ENCODE measurements at places on chromosomes 2 and 18.

DNA sequence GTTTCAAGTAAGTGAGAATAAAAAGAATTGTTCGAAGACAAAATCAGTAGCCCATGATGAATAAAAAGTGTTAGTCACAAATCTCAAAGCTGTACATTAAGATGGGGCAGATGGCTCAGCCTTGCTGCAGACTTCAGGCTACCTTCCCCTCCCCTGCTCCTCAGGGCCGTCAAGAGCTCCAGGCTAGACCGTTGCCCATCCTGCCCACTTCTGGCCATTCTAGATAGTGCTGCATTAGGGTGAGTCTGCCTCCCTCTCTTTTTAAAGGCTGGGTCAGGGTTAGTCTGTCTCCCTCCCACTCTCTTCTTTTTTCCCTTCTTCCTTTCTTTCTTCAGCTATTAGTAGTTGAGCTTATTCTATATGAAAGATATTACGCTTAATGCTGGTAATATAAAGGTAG is 86.0 kb downstream of the MAPRE2 start:
- no peak for DNase-seq

- DNase-seq = no peak
These were observed 237.5 kb upstream of the RBBP8 start for GRCh38 chr18:22695674-22696073.

GRCh38 chr2:4122726-4123125 is 419.4 kb downstream of the DCDC2C start:
- DNase-seq = no peak

DNA sequence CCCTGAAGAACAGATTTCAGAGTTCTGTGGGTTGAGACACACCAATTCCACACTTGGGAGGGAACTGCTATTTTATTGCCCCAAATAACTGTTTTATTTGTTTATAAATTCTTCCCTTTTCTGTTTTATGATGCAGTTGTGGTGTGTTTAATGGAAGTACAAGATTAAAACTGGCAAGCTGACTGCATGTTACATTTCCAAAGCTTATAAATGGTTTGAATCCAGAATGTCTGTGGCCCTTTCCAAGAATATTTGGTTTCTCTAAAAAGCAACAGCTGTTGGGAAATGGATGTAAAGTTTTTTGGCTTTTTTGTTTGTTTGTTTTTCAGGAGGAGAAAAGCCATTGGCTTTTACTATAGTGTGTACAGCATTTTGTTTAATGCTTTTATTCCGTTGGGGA is 234.5 kb downstream of the MTX2 start:
- no peak for DNase-seq

DNA sequence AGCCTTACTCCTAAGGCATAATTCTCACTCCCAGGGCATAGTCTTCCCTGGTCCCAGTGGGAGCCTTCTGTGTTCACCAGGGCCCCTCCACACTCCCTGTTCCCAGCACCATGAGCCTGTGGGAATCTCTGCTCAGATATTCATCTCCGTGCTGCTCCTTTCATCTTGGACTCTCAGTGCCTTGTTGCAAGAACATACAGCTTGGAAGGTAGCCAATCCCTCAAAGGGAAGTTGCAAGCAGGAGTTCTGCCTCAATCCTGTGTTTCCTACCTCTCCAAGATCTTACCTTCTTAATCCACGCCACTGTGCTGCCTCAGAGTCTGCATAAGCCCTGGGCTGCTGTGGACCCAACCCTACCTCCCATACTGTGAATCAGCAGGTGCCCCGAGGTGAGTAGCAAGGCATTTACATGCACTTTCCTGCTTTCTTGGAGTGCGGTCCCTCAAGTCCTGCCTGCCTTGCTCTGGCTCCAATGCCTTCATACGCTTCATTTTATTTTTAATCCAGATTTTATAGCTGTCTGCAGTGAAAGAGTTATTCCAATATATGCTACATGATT is 413.8 kb upstream of the RAB6C start:
- no peak for DNase-seq

GRCh38 chr2:136327162-136327852 is 209.4 kb upstream of the CXCR4 start:
- peak; percentile 89 for DNase-seq

GRCh38 chr2:11370377-11371091 is 26.1 kb upstream of the ROCK2 start:
- DNase-seq = no peak

- DNase-seq = no peak
These were observed 208.9 kb upstream of the CNTNAP5 start for GRCh38 chr2:123816203-123816602.

- no peak for DNase-seq
These were observed 10.7 kb upstream of the CASP10 start for GRCh38 chr2:201172279-201172678.

- DNase-seq = no peak
These were observed 828.0 kb downstream of the SLC4A3 start for GRCh38 chr2:220455351-220455990.

DNA sequence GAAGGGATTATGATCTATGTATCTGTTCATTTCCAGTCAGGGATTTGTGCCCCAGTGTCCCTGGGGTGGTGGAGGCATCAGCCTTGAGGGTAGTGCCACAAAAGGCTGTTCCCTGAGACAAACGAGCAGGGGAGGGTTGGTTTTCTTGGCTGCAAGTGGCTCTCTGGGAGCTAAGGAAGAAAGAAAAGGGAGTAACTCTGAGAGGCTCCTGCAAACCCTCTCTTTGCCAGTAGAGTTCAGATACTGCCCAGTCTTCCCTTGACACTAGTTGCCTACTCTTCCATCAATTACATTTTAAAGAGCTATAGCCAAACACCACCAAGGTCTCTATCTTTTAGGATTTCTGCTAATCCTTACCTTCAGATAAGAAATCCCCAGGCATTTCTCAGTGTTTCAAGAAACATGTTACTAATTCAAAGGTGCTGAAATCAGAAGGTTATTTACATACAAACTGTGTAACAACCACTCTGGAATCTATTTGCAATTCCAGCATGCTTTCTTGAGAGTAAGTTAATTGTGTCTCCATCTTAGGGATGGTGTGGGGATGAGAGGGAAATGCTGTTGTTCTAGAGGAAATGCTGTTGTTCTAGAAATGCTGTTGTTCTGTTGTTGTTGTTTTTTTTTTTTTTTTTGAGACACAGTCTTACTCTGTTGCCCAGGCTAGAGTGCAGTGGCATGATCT is 18.7 kb upstream of the KCTD1 start:
- DNase-seq = no peak

- DNase-seq = no peak
These were observed 38.3 kb downstream of the TMEM17 start for GRCh38 chr2:62467475-62468321.

GRCh38 chr2:45497355-45497754 is 113.7 kb downstream of the SRBD1 start:
- no peak for DNase-seq

DNA sequence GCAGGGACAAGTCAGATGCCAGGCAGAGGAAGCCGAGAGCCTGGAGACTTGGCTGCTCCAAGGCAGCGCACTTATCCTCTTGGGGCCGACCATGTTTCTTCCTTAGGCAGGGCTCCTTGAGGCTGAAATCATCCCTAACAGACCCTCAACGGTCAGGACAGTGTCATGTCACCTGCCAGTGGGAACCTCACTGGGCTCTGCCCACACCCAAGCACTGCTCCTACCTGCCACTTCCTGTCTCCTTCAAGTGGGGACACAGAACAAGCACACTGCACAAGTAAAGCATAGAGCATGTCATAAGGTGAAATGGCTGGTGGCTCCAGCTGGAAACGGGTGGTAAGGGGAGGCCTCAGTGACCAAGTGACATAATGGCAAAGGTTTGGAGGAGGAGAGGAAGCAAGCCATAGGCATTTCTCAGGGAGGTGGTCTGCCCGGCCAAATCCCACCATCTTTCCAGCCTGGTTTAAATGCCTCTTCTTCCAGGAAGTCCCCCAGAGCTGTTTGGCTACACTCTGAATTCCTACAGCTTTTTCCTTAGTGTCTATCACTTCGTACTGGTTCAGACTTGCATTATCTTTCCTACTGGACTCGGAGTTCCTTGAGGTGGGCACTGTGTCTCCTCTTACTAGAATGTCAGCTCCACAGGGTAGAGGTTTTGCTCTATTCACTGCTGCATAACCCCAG is 7.3 kb upstream of the ATOH8 start:
- no peak for DNase-seq

GRCh38 chr18:58132595-58133261 is 88.7 kb downstream of the NEDD4L start:
- DNase-seq = no peak

- no peak for DNase-seq
These were observed 13.6 kb upstream of the CREB1 start for GRCh38 chr2:207516206-207516605.

GRCh38 chr18:79458131-79458838 is 62.6 kb downstream of the NFATC1 start:
- no peak for DNase-seq

Data from CD4-positive, alpha-beta T cell treated with Interleukin-17A for 1 hour (primary cell).